ENCODE measurements at places on chromosomes 11 and 22.

- no peak for DNase-seq
These were observed 13.8 kb downstream of the ATP5MG start for GRCh38 chr11:118415062-118415738.

GRCh38 chr22:48579043-48579927, 1248.4 kb downstream of the BRD1 start:
- no peak for DNase-seq

GRCh38 chr11:65551572-65552387, 6.4 kb downstream of the LTBP3 start:
- DNase-seq: peak; percentile 83

- DNase-seq: no peak
These were observed 11.9 kb upstream of the SH3BP1 start for GRCh38 chr22:37627545-37627944.

DNA sequence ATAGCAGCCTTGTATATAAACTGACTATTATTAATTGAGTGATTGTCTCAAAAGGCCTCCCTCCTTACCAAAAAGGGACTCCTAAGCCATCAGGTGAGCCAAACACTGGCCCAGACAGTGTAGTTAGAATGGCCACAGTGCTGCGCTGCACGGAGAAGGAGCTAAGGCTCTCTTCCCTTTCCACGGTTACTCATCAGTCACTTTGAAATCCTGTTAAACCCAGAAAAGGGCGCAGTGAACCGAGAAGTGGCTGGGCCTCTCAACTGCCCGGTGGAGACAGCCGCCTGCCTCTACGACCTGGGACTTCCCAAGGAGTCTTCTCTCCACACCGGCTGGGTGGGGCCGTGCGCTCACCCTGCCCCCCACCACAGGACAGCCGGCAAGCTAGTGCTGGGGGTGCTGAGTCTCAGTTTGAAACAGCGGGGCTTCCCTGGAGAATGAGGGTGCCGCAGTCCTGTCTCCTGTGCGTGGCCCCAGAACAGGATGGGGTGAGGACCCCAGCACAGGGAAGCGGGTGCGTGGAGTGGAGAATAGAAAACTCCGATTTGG, 1.3 kb downstream of the MYH9 start:
- peak; percentile 48 for DNase-seq

DNA sequence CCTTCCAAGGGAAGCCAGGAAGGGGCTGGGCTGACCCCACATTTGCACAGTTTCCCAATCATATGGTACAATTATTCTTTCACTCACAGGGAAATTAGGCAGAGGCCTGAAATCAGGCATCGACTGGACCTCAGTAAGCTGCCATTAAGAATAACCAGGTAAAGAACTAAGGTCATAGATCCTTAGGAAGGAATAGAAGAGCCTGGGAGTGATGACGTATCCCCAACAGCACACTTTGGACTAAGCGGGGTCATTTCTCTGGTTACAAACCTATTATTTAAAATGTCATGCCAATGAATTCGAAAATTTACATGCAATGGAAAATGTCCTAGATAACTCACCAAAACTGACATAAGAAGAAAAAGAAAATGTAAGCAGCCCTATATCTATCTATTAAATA, 118.2 kb downstream of the BRD1 start:
- no peak for DNase-seq

GRCh38 chr11:49995565-49995964, 13.2 kb upstream of the OR4C12 start:
- peak; percentile 63 for DNase-seq

DNA sequence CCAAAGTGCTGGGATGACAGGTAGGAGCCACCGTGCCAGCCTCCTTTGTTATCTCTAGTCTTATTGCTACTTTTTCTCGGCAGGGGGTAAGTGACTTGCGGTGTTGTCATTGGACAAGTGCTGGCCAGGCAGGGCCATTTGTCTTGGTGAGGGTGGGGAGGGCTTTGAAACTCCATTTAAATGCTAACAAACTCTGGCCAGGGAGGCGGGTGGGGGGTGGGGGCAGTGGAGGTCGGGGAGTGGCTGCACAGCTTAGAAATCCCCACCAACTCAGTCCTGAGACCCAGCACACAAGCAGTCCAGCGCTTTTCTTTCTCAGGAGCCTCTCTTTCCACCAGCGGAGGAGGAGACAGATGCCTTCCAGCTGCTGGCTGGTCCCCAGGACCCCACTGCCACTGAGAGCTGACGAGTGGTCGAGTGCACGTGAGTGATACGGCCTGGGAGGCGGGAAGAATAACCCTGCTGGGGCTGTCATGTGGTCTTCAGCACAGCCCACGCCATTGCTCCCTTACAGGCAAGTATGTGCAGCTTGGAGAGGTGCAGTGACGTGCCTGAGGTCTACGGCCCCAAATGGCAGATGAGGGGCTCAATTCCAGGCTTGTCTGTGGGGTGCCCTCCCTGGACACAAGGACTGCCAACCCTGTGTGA, 24.2 kb upstream of the OSBPL5 start:
- no peak for DNase-seq

DNA sequence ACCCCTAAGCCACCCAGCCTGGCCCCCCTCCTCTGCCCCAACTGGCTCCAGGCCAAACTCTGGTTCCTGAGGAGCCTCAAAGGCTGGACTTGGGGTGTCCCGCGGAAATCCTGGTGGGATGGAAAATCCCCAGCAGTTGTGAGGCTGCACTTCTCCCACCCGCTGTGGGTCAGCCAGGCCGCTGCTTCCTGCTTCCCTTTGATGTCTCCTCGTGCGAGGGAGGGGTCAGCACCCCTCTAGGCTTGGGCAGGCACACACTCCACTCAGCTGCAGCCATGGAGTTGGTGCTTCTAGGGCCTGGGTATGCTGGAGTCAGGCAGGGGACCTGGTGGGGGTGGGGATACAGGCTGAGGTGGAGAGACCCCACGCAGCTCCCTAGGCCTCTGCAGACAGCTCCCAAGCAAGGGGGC, 12.0 kb downstream of the KCNQ1OT1 start:
- DNase-seq: no peak

DNA sequence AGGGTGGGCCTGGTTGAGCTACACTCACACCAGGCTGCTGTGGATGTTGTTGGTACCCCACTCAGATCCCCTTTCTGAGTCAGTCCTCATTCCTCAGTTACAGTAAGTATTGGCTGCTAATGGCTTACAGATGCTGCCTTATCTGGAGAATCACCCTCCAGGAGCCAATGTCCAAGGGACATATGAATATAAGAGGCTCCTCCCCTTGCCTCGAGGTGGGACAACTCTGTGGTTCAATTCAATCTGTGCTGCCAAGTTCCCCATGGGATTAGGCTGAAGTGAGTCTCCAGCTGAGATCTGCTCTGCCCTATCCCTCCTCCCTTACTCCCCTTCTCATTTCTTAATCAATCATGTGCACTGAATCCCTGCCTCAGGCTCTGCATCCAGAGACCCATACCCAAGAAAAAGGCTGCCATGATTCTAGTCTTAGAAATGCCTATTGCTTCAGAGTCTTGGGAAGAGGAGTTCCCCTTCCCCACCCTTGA, 168.8 kb upstream of the SYT13 start:
- DNase-seq: no peak

DNA sequence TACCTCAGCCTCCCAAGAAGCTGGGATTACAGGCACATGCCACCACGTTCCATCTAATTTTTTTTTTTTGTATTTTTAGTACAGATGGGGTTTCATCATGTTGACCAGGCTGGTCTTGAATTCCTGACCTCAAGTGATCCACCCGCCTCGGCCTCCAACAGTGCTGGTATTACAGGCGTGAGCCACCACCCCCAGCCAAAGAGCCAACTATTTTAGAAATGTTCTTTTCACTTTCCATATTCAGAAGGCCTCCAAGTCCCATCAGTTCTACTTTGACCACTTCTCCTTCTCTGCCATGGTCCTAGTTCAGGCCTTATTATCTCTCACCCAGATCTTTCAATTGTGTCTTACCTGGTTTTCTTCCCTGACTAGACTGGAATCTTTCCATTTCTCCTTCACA, 48.2 kb downstream of the CCDC83 start:
- no peak for DNase-seq

GRCh38 chr11:95132956-95133355, 43.3 kb downstream of the ENDOD1 start:
- no peak for DNase-seq

DNA sequence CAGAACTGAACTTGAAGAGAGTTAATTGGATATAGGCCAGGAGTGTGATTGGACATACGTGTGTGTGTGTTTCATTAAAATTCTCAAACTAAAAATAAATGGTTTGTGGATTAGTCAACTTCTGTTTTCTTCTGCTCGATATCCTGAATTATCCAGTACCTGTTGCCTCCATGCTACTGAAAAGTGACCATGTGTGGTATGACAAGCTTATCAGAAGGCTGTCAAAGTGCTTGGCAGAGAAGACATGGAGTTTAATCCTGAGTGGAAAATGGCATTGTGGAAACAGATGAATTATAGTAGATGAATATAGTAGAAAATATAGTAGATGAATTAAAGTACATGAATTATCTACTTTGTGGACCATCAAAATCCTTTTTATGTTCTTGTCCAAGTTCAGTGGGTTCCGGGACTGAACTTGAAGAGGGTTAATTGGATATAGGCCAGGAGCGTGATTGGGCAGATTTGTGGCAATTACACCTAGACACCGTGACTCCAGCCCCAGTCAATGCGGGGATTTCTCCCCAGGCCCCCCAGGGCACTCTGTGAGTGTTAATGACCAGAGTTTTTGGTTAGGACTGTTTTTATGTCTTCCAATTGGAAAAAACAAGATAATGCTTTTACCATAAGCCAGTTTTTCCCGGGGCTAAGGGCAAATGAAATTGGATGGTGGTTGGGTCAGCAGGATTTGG, 30.1 kb downstream of the GRAMD1B start:
- DNase-seq: no peak

- peak; percentile 18 for DNase-seq
These were observed 1095.5 kb upstream of the CCDC90B start for GRCh38 chr11:84381666-84382065.

GRCh38 chr11:68025047-68025446, 5.4 kb upstream of the NDUFS8 start:
- peak; percentile 43 for DNase-seq

- peak; percentile 76 for DNase-seq
These were observed 8.7 kb upstream of the TTC12 start for GRCh38 chr11:113305440-113306336.

DNA sequence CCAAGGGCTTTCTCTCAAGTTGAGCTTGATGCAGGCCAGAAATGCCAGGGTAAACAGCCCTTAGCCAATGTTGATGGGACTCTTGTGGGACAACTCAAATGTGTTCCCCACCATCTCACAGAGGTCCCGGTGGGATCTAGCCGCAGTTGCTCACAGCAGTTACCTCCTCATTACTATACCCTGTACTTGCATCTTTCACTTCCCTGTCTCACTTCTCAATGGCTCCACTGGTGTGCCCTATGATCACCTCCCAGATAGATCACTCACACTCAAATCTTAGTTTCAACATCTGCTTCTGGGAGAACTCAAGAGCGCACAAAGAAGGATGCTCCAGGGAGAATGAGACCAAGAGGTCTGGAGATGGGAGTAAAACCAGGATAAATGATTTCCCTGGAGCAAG, 47.0 kb downstream of the RCN1 start:
- DNase-seq: no peak

GRCh38 chr11:108117746-108118371, 3.5 kb upstream of the ACAT1 start:
- no peak for DNase-seq

GRCh38 chr11:46309814-46310259, 32.4 kb downstream of the CREB3L1 start:
- DNase-seq: no peak

DNA sequence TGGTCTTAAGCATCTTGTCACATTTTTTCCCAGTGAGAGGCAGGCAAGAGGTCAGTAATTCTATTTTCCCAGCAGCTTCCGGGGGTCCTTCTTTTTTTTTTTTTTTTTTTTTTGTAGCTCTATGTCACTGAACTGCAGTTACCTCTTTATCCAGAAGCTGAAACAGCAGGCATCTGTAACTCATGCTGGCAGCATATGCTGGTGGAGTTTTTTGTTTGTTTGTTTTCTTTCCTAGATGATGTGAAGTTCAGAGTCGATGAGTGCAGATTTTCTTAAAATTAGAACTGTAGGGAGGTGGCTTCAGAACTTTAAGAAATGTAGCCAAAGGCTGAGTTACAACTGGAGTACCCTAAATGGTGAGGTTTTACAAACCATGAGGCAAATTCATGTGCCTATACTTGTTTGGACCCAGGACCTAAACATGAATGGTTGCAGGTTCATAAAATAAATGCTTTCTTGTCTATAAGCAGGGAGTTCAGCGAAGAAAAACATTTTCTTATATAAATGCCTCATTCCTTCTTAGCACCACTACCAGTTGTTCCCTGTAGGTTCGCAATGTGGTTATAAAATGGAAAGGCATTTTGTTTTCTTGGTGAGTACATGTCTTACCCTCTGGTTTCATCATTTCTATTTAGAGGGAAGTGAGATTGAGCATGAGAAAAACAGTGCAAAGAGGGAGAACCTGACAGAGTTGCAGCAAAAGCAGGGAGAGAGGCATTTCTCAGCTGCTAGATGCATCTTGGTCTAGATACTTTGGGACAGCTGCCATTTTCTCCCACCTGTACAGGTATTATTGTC, 84.0 kb downstream of the TRIM44 start:
- no peak for DNase-seq

DNA sequence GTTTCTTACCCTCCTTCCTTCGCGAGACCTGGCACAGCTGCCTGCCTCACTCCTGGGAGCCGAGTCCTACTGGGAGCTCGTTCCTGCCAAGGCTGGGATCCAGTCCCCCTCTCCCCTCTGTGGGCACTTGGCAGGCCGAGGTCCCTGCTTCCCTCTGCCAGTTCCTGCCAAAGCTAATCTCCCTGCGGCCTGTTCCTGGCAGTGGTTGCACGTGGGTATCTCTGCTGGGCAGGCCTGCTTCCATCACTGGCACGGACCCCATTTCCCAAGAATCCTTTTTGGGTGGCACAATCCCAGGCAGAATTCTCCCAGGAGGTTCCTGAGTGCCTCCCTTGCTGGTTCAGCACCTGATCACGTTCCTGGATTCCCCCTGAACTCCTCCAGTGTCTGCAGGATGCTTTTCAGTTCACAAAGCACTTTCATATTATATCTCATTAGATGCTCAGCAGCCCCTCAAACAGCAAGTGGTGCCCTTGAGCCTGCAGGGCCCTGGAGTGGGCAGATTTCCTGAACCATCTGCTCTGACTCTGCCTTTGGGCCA, 96.5 kb downstream of the RRM1 start:
- DNase-seq: no peak

DNA sequence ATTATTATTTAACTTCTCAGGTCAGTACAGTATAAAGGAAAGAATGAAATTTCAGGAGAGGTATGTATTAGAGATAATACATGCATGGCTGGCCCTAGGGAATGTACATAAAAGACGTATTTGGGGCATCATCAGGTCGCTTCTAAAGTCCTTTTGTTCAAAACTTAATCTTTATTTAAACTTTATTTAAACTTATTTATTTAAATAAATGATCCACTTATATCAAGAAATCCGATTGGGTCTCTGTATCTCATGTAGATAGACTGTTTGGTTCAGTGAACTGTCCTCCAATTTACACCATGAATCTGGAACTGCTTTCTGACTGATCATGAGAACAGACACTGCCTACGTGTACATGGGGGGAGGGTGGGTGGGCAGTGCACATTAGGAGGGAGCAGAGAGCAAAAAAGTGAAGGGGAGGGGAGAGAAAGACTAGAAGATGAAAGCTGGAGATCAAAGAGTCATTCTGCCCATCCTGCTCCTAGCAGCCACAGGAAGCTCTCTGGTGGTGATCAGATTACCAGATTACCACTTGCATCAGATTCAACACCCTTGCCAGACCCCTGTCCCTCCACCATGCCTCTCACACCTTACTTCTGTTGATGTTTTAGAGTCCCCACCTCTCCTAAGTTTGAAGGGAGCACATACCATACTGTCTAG, 92.1 kb upstream of the MTMR2 start:
- peak; percentile 52 for DNase-seq

- DNase-seq: no peak
These were observed 73.6 kb downstream of the MYO18B start for GRCh38 chr22:25815561-25815960.

GRCh38 chr22:44143105-44143474, 37.6 kb upstream of the PARVG start:
- no peak for DNase-seq
